ENCODE measurements at places on chromosomes 12 and 14.

- DNase-seq: no peak
These were observed 202.6 kb downstream of the ANO6 start for GRCh38 chr12:45418520-45418919.

DNA sequence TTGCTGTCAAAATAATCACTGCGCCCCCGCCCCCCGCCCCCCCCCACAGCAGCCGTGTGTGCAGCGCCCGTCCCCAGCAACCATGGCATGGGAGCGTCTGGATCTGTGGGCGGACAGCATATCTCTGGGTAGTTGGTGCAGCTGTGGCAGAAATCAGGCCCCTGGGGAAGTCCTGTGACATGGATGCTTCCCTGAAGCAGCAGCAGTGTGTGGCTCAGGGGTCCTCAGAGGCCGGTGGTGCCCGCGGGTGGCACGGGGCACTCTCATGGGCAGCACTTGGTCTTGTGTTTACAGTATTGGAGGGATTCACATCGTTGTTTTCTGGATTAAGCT, 19.2 kb downstream of the XRCC3 start:
- no peak for DNase-seq

DNA sequence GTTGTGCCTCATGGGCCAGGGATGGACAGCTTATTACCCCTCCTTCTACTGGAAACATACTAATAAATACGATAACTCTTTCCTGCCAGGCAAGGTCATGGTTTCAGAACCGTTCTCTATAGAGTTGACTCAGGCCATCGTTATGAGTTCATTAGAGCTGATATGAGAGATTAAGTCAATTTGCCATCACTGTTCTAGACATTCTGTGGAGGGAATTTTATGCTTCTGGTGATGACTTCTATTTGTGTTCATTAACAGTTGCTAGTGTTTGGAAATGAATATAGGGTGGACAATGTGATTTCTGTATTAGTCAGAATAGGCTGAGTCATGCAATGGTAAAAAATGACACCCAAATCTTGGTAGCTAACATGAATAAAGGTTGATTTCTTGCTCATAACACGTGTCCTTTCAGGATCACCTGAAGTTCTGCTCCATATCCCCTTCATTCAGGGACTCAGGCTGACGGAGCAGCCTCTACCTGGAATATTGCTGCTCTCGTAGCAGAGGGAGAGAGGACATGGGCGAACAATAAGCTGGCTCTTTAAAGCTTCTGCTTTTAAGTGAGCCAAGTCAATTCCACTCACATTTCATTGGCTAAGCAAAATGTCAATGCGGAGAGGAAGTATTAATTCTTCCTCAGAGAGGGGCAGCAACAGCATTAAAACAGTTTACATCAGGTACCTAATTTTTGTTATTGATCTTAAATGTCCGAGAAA, 18.5 kb upstream of the TBPL2 start:
- peak; percentile 9 for DNase-seq

GRCh38 chr14:90576581-90576980, 179.8 kb downstream of the CALM1 start:
- DNase-seq: no peak

DNA sequence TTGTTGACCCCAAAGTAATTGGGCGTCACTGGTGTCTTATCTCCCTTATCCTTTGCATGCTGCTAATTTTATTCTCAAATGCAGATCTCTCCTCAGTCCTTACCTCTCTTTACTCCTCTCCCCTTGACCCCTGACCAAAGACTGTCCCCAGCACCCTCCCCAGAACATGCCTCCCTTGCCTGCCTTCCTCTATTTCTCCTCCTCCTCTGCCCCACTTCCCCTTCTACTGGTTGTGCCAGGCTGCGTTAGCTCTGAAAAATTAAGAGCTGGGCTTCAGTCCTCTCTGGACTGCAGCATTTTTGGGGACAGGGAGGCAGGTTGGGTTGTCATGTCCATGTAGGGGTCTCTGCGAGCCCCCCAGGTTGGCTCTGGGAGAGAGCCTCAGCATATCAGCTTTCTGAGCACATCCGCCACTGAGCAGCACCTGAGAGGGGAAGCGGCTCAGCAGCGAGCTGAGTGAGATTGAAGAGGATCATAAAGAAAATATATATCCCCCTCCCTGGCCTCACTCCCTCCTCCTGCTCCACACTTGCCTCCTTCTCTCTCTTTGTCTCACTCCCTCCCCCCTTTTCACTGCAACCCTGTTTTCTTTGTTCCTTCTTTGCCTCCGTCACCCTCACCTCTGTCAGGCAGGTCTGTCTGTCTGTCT, 6.4 kb upstream of the CISTR start:
- DNase-seq: no peak

DNA sequence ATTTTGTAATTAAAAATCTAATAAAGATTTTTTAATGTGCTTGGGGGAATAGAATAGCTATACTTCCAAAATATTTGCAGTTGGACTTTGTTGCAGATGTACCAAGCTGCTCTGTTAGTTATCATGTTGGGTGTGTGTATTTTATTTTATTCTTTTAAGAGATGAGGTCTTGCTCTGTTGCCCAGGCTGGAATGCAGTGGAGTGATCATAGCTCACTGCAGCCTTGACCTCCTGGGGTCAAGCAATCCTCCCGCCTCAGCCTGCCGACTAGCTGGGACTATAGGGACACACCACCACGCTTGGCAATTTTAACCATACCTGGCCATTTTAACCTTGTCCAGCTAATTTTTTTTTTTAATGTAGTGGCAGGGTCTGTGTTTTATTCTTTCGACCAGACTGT, 54.7 kb upstream of the MAP1LC3B2 start:
- DNase-seq: no peak

DNA sequence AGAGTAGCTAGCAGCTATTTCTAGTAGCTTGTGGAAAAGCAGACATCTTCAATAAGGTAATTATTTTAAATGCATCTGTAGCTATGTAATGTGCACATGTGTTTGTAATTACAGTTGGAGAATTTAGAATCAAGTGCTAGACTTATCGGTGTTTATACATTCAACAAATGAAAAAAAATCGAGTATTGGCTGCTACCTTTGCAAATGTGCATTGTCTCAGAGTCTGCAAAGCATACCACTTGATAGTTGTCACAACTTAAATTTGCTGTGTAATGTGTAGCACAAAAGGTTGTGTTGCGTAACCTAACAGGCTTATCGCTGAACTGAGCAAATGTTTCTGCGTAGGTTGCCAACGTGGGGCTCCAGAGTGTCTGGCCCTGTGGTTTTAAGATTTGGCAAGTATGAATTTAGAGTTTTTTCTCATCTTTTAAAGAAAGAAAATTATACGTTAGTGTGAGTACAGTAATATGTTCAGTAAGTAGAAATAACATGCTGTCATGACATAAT, 44.3 kb downstream of the TMTC2 start:
- no peak for DNase-seq

DNA sequence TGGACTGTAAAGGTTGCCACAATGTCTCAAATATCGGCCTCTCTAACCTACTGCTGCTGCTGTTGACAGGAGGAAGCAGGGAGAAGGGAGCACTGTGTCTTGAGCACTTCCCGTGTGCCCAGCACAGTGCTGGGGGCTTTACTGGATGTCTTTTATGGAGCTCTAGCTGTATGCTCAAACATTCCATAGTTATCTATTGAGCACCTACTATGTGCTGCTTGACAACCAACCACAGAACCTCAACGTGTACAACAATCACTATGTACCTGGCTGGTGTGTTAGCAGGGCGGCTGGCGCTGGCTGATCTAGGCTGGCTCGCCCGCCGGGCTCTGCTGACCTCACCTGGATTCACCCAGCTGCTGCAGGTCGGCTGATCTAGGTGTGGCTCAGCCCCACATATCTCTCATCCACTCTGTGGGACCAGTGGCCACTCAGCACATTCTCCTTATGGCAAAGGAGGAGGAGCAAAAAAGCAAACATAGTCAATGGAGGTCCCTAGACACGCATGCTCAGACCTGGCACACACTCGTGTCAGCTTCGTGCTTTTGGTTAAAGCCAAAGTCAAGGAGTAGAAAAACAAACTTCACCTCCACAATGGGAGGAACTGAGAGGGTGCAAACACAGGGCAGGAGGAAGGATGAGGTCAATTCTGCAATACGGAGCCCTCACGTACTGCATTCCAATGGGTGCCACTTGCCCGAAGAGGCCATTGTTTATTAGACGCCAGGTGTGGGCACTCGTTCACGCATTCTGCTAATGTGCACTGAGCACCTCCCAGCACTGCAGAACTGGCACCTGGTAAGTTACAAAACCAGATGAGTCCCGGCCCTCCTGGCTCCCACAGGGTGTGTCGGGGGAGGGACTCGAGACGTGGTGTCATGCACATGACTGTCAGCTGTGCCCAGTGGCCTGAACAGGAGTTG, 147.2 kb downstream of the SCARB1 start:
- DNase-seq: no peak

DNA sequence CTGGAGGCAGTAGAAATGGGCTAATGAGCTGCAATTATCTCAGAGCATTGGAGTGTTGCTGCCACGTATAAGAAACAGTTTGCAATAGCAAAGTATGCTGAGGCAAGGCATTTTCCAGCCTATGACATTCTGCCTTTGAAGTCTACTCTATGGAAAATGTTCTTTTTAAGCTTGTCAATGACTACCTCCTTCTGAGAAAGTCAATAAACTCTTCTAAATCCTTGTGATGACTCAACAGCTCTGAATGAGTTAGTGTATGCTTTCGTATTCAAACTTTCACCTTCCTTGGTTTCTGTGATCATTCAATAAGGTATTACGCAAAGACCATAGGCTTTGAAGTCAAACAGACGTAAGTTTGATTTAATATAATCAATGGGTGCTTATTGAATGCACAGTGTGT, 111.2 kb downstream of the CAPZA3 start:
- no peak for DNase-seq

GRCh38 chr14:88289234-88289633, 33.8 kb downstream of the KCNK10 start:
- DNase-seq: no peak

DNA sequence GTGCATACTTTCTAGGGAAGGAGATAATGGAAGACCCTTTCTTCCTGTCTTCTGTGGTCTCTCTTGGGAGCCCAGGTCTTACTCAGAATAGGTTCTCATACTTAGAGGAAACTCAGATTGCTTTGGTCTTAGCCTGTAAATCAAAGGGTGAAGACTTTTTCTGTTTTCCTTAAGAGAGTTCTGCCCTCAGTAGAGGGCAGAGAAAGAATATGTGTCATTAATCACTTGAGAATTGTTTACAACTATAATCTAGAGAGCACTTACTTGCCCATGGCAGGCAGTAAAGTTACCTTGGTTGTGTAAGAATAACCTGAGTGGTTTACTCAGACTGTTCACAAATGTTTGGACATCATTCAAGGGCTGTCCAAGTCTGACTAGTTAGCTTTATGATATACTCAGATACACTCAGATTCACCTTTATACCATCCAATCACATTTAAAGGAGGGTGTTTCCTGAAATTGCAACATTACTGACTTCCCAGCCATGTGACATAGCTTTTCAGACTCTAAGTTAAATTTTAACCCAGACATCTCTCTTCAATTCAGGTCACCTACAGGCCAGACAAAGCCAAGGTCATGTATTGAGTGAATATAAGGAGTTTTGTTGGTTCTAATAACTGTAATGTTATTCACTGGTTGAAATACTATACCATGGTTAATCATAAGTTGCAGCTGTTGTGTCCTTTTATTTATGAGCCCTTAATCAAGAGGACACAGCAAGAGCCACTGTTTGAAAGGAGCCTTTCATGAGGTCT, 372.2 kb downstream of the RAD51B start:
- DNase-seq: no peak

GRCh38 chr14:64812412-64812811, 67.3 kb downstream of the SPTB start:
- peak; percentile 31 for DNase-seq

DNA sequence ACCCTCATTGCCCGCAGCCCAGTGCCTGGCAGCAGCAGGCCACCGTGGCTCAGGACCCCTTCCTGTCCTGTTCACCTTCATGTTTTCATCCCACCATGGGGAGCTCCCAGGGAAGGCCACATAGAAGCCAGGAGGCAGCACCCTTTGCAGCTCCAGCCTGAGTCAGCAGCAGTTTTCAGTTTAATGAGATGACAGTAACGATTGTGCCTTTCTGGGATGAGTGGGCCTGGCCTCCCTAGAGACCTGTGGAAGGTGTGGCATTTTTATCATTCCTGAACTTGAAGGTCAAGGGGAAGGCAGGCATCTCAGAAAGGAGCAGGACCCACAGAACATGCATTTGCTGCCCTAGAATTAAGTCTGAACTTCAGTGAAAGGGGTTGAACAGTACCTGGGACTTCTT, 532.8 kb downstream of the FUT8 start:
- DNase-seq: no peak

- no peak for DNase-seq
These were observed 81.8 kb downstream of the TSPAN9 start for GRCh38 chr12:3158851-3159465.

DNA sequence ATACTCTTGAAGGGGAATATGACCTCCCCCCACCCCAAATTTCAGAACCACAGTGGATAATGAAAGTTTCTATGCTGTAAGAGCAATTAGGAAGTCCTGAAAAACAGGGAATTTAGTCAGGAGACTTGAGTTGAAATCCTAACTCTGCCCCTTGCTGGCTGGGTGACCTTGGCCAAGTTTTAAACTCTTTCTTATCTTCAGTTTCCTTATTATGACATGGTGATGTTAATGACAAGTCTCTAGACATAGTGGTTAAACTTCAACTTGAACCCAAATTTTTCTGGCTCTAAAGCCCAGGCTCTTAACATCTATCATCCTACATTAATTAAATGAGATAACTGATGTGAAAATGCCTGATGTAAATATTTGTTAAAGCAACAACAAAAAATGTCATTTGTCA, 325.9 kb downstream of the APAF1 start:
- DNase-seq: no peak

GRCh38 chr12:57868851-57869268, 22.3 kb upstream of the CTDSP2 start:
- DNase-seq: no peak

- no peak for DNase-seq
These were observed 216.7 kb upstream of the TMTC1 start for GRCh38 chr12:30000401-30000800.

GRCh38 chr12:130571089-130571488, 145.0 kb downstream of the RIMBP2 start:
- DNase-seq: no peak

DNA sequence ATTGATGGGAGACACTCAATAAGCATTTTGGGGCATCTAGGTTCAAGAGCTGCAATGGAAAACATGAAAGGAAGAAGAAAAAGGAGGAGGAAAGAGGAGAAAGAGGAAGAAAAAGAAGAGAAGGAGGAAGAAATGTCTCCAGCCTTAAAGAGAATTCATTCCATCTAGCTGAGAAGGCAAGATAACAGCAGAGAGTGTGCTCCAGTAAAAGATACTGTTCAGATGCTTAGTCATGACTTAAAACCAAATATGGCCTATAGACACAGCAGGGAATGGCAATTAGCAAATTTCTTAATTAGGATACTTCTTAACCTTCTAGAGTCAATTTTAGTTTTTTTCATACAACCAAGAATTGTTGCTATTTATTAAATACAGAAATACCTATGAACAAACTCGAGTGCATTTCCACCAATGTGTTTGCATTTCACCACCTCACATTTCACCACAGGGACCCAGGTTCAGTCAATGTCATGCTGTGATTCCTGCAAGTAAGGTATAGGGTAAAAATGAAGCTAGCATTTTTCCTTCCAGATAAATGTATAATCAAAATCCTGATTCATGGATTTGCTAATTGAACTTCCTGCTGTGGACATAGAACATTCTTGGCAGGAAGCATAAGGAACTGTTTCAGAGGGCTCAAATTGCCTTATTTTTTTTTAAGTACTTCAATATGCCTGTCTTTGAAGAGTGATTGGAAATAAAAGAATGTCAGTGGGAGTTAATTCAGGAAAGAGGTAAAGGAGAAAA, 177.8 kb downstream of the RPS29 start:
- DNase-seq: no peak

- no peak for DNase-seq
These were observed 3.9 kb downstream of the RNASE11 start for GRCh38 chr14:20583908-20584307.

- DNase-seq: no peak
These were observed 198.9 kb downstream of the ZFP36L1 start for GRCh38 chr14:68593806-68594536.
